A549 treated with RU486 at 1 μM for 4 hours (cell line): ENCODE measurements at places on chromosomes 12 and 14. TPM values are rescaled to one million over a fixed set of nuclear protein-coding genes. Genes with fewer than 3 reads are reported as not detected.

The MVK gene
- total RNA-seq = 5.5 to 9.2 TPM (median 6.9 TPM) in 5 replicates

The NYNRIN gene
- total RNA-seq = 0.16 to 0.78 TPM (median 0.18 TPM) in 5 replicates

The PLA2G1B gene
- not detected in 5 replicates for total RNA-seq

The RNASE1 gene
- total RNA-seq = 0.38 to 0.50 TPM (median 0.45 TPM) in 3 of 5 replicates, not detected in the others

The CRIP2 gene
- total RNA-seq = 91.2 to 177 TPM (median 149 TPM) in 5 replicates

The APOLD1 gene
- 0.25 to 0.74 TPM (median 0.50 TPM) in 5 replicates for total RNA-seq

The LIMA1 gene
- 6.0 to 10.7 TPM (median 8.5 TPM) in 5 replicates for total RNA-seq
